ENCODE measurements at places on chromosomes 2 and 18.
A peak's percentile ranks its signal among the peaks of the same experiment; 100 is the strongest.

GRCh38 chr2:46878886-46879285 is 36.7 kb downstream of the MCFD2 start:
- no peak overlapping the region for H3K4me3 ChIP-seq
- DNase-seq, result no peak
- H3K27me3 ChIP-seq, result peaks cover 17% of the 10 kb centered on the region
- H3K27ac ChIP-seq, result no peak overlapping the region
- H3K36me3 ChIP-seq, result no peaks in the 10 kb centered on the region
- peaks cover 5% of the 10 kb centered on the region for H3K4me1 ChIP-seq

DNA sequence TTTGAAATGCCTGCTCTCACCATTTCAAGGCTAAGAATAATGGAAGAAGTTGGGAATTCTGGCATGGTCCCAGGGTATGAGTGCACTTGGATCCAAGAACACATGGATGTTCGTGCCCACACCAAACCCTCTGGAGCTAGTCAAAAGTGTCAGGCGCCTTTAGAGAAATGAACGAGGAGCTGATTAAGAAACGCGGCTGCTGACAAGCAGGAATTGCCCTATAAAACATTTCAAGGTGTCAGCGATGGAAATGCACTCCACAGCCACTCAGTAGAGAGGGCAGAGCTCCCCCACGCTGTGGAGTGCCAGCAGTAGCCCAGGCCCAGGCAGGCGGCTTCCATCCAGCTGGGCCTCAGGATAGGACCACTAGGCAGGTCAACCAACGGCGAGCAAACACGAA is 213.7 kb downstream of the TTC32 start:
- H3K36me3 ChIP-seq, result no peaks in the 10 kb centered on the region
- no peaks in the 10 kb centered on the region for H3K4me1 ChIP-seq
- H3K27me3 ChIP-seq, result peaks cover 28% of the 10 kb centered on the region
- H3K27ac ChIP-seq, result no peak overlapping the region

GRCh38 chr18:59835605-59836379 is 64.0 kb upstream of the PMAIP1 start:
- no peaks in the 10 kb centered on the region for H3K36me3 ChIP-seq
- peaks cover 35% of the 10 kb centered on the region for H3K27me3 ChIP-seq
- no peak for DNase-seq
- H3K4me3 ChIP-seq, result no peak overlapping the region
- peak overlapping the region; percentile 9 for H3K27ac ChIP-seq

DNA sequence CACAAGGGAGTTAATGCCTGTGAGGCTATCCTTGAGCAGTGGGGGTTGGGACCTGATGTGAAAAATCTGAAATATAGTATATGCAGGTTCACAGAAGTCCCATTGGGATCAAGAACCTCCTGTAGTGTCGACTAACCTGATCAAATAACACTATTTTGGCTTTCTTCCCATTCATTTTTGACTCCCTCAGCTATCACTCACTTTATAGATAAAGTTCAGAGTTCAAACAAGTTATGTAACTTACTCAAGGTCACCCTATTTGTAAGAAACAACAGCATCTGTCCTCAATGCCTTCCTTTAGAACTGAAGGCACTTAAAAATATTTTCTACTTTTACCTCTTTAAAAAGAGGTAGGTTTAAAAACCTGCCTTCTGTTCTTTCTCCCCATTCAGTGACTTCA is 341.6 kb downstream of the DPP10 start:
- H3K36me3 ChIP-seq, result no peaks in the 10 kb centered on the region
- H3K27me3 ChIP-seq, result peaks cover 4% of the 10 kb centered on the region
- DNase-seq, result no peak
- H3K4me1 ChIP-seq, result no peaks in the 10 kb centered on the region
- H3K4me3 ChIP-seq, result no peak overlapping the region
- H3K27ac ChIP-seq, result no peak overlapping the region

GRCh38 chr2:168326572-168326971 is 79.2 kb upstream of the STK39 start:
- H3K4me1 ChIP-seq, result no peaks in the 10 kb centered on the region
- no peak for DNase-seq
- peaks cover 6% of the 10 kb centered on the region for H3K36me3 ChIP-seq

- H3K27me3 ChIP-seq, result peaks cover 72% of the 10 kb centered on the region
- no peaks in the 10 kb centered on the region for H3K36me3 ChIP-seq
- no peak overlapping the region for H3K27ac ChIP-seq
Observed at GRCh38 chr2:216743781-216744180, 48.4 kb upstream of the IGFBP5 start.

- no peaks in the 10 kb centered on the region for H3K27me3 ChIP-seq
- no peaks in the 10 kb centered on the region for H3K36me3 ChIP-seq
- no peak overlapping the region for H3K27ac ChIP-seq
- no peak overlapping the region for H3K4me3 ChIP-seq
- no peak for DNase-seq
- no peaks in the 10 kb centered on the region for H3K4me1 ChIP-seq
Observed at GRCh38 chr2:40315683-40316082, 136.2 kb downstream of the SLC8A1 start.

GRCh38 chr2:119981896-119982295 is 31.0 kb upstream of the EPB41L5 start:
- H3K36me3 ChIP-seq, result no peaks in the 10 kb centered on the region
- DNase-seq, result no peak
- peaks cover 3% of the 10 kb centered on the region for H3K4me1 ChIP-seq
- H3K27me3 ChIP-seq, result no peaks in the 10 kb centered on the region
- no peak overlapping the region for H3K4me3 ChIP-seq
- no peak overlapping the region for H3K27ac ChIP-seq

DNA sequence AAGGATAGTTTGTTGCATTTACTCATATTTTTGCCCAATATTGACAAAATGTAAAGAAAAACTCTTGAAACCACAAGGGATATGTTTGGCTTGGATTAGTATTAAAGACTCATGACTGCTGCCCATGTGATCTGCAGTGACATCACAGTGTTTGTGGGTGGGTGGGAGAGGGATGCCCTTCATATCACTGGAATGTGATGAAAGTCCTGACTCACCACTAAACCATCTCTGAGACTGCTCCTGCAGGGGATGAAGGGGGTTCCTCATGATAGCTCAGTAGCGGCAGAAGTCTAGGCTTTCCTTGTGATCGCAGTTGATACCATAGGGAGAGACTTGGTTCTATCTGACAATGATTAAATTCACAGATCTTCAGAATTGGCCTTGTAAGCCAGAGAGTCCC is 451.2 kb downstream of the CNTNAP5 start:
- DNase-seq, result no peak
- H3K4me1 ChIP-seq, result no peaks in the 10 kb centered on the region
- H3K27ac ChIP-seq, result no peak overlapping the region

DNA sequence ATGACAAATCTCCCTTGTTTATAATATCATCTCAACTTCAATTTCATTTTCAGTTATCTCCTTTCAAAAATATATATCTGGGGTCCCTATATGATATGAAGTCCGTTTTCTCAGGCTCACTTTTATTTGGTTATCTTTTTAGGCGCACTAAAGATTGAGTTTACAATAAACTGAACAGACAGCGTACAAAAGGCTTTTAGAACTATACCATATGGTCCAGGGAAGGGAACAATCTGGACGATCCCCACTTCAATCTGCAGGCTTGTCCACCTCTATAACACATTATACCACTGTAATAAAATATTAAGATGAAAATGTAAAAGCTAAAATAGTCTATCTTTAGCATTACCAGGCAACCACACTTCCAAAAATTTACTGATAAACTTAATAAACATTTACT is 289.9 kb downstream of the ZEB2 start:
- peaks cover 3% of the 10 kb centered on the region for H3K36me3 ChIP-seq
- peaks cover 23% of the 10 kb centered on the region for H3K4me1 ChIP-seq
- peak overlapping the region; percentile 19 for H3K27ac ChIP-seq
- H3K4me3 ChIP-seq, result no peak overlapping the region
- DNase-seq, result no peak
- H3K27me3 ChIP-seq, result no peaks in the 10 kb centered on the region

DNA sequence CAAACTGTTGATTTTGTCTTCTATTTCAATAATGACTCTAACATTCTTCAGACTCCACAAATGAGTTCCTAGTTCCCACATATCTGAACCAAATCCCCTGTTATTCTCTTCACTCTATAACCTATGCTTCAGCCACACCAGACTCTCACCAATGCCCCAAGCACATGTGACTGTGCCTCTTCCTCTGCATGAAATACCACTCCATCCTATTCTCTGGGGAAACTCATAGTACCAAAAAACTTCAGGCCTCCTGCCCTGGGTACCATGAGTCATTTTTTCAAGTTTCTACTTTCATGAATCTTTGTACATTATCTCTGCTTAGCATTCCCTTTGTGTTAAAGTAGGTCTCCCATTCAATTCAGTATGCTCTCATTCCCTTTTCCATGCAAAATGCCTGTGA is 353.2 kb downstream of the ZEB2 start:
- H3K27ac ChIP-seq, result no peak overlapping the region
- no peak for DNase-seq
- no peak overlapping the region for H3K4me3 ChIP-seq
- H3K36me3 ChIP-seq, result no peaks in the 10 kb centered on the region
- no peaks in the 10 kb centered on the region for H3K27me3 ChIP-seq

All from T-helper 17 cell (primary cell).